Activated naive CD4-positive, alpha-beta T cell (primary cell): ENCODE measurements at places on chromosomes 11 and 22.

- no peak for DNase-seq
These were observed 27.9 kb downstream of the SMIM38 start for GRCh38 chr11:69183613-69184012.

- no peak for DNase-seq
These were observed 531.1 kb downstream of the BRD1 start for GRCh38 chr22:49296561-49296960.

DNA sequence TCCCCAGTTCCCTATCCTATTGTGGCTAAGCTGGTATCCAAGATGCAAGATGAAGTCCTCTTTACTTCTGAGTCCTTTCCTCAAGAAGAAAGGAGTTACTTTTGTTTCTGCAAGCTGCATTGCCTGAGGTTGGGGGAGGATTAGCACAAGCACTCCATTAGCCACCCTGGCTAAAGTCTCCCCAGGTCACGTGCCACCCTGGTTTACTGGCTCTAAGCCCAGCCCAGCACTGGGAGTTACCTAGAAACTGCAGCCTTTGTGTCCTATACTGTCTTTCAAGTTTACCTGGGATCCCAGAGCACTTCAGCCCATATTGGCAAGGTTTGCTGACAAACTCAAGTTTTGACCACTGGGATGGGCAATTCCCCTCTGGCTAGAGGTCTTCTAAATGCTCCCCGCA is 78.4 kb upstream of the DBX1 start:
- no peak for DNase-seq

GRCh38 chr11:19018901-19019300 is 41.6 kb downstream of the MRGPRX2 start:
- DNase-seq = no peak
